ENCODE measurements at places on chromosomes 6 and 20.

DNA sequence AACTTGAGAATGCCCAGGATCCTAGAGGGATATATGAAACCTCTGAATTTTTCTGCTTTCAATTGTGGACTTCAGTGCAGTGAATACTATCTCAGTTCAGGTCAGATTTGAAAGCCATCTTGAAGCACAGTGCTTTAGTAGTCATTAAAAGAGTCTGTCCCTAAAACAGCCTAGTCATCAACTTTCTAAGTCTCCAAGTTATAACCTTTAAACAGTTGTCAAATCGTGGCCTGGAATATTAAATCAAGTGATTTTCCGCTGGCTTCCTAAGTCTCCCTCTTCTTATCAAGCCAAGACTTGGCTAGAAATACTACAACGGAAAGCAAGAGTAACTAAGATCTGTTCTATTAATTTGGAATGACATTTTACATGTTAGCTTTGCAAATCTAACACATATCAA is 45.8 kb downstream of the SCML4 start:
- DNase-seq, result no peak

DNA sequence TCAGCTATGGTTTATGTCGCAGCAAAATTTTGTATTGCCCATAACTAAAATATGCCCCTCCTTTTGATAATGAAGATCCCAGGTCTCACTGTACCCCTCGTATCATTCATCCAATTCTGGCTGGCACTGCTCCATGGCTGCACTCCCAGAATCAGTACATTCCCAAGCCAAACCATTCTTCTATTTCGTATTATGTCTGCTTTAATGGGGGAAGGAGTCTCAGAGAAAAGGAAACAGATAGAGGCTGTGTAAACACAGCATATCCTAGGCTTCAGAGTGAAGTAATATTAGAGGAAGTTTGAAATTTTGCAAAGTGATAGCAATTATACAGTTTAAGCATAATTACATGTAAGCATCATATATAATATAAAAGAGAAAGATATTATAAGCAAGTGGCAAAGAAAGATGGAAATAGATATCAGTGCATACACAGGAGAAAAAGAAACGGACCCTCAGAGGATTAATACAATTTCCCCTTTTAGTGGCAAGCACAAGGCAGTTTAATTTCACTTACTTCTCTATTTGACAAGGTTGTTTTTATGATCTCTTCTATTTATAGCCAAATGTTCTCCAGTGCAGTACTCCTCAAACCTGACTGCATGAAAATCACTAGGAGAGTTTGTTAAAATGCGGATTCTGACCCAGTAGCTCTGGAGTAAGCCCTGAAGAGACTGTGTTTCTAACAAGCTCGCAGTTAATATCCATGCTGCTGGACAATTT is 56.5 kb upstream of the TENT5A start:
- peak; percentile 15 for DNase-seq

GRCh38 chr6:86471791-86472190 is 465.5 kb upstream of the HTR1E start:
- DNase-seq, result no peak

- no peak for DNase-seq
Observed at GRCh38 chr20:32538526-32538939, 46.6 kb downstream of the NOL4L start.

- no peak for DNase-seq
Observed at GRCh38 chr6:170080169-170080827, 210.6 kb downstream of the DLL1 start.

GRCh38 chr6:53382421-53382820 is 33.7 kb upstream of the ELOVL5 start:
- DNase-seq, result peak; percentile 66

- no peak for DNase-seq
Observed at GRCh38 chr20:54323227-54323734, 115.4 kb downstream of the PFDN4 start.

DNA sequence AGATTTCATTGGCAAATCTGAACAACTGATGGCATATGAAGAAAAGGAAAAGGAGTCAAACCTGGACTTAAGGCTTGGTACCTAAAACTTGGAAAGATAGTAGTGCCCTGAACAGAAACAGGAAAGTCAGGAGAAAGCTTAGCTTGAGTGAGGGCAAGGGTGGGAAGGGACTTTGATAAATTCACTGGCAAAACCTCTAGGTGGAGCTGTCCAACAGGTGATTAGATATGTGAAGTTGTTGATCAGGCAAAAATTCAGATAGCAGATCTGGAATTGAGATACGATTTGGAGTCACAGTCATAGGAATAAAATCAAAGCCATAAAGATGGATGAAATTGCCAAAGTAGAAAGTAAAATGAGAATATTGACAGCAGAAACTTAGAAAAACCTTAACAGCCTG is 16.1 kb upstream of the ZNF292 start:
- peak; percentile 67 for DNase-seq

GRCh38 chr6:83514866-83515466 is 2.6 kb downstream of the PRSS35 start:
- peak; percentile 74 for DNase-seq

DNA sequence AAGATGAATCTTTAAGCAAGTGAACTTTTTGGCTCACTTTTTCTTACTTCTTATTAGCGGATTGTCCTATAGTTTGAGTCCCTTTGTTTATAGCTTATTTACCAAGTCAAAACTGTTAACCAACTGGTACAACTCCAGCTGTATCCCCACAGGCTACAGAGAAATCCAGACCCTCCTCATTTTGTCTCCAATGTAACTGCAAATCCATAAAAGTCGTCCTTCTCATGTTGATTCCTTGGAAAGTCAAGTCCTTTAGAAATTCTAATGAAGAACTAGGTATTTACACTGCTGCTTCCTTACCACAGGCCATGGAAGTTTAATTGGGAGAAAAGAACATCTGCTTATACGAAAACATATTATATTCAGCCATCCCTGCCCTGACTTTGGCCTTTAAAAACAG is 729.1 kb upstream of the NRSN1 start:
- DNase-seq, result no peak

DNA sequence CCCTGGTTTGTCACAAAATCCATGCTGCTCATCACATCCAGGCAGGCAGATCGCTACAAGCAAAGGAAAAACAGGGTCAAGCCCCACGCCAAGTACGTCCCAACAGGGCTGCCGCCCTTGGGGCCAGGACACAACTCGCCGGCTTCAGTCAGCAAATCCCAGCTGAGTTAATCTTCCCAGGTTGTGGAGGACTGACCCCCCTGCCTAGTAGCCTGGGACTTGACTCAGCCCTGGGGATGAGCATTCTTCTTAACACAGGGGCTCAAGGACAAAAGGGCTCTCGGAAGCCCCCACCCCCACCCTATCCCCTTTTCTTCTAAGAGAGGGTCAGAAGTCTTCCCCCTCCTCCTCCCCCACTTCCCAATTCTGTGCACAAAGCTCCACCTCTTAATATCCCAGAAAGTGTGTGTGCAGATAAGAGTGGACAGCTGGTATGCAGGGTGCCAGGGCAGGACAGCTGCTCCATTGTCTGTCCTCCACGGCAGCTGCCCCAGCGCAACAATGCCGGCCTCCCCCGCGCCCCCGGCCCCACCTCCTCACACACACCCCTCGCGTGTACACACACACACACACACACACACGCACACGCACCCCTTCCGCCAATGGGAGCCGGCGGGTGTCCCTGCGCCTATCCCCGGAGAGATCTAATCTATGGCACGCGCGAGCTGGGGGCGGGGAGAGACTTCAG is 4.5 kb downstream of the DLL1 start:
- peak; percentile 40 for DNase-seq

GRCh38 chr6:32941214-32941768 is 463 bp upstream of the HLA-DMB start:
- DNase-seq, result no peak

DNA sequence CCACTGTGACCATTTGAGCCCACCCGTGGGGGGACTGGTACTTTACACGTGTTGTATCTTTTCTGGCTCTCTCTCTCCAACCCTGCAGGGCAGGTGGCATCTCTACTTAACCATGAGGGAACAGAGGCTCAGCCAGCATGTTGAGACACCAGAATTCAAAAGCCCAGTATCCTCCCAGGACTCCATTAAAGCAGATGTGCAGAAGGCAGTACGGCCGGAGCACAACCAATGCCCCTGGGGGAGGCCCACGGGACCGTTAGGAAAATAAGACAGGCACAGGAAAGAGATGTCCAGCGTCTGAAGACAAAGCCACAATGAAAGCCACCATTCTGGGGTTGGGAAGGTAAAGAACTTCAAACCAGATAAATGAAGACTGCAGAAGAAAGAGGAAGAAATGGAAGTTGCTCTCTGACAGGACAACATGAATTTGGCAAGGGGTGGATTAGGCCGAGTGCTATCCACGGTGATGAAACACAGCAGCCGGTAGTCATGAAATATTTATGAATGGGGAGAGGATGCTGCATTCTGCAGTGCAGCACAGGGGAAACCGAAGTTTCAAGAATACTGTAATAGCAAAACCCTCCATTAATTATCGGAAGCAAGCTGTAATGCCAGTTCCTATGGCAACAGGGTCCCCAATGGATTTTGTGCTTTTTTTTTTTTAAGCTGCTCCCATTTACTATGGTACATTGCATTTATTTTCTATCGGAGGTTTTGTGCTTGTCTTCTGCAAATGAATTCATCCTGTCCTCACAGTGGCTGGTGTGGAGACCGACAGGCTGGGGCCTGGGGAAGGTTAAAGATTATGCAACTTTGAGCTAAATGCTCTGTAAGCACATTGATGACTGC is 179.4 kb downstream of the NRN1 start:
- DNase-seq, result no peak

DNA sequence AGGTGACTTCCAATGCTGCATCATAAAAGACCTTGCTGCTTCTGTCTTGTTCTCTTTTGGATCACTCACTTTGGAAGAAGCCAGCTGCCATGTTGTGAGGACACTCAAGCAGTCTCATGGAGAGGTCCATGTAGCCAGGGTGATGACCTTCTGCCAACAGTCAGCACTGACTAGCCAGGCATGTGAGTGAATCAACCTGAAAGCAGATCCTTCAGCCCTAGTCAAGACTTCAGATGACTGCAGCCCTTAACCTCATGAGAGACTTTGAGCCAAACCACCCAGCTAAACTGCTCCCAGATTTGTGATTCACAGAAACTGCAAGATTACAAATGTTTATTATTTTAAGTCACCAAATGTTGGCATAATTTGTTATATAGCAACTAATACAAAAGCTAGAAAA is 86.0 kb upstream of the IYD start:
- DNase-seq, result no peak

GRCh38 chr6:89297695-89298351 is 17.3 kb downstream of the GABRR2 start:
- peak; percentile 96 for DNase-seq

DNA sequence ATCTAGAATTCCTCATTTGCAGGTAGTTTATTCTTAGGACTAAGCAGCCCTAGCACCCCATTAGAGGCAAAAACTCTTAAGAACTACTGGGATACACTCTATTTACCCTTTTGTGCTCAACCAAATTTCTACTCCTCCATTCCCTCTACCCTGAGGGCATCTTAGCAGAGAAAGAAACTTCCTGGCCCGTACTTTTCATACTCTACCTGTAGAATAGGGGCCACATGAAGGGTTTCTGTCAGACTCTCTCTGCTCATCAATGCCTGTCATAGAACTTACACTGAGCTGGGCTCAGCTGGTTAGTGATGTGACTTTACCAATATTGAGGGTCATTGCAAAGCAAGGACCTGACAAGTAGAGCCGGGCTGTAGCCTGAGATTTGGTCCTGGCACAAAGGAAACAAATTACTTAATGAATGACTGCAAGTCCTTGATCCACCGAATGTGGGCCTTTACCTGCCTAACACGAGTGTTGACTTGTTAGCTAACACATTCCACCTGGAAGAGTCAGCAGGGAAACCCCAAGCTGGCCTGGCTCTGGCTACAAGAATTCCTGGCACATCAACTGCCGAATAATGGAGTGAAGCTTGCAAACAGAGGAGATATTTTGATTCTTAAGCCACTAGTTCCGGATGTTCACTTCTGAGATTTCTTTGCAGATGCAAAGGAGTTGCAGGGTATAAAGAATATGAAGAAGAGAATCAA is 280.5 kb upstream of the JAG1 start:
- no peak for DNase-seq

DNA sequence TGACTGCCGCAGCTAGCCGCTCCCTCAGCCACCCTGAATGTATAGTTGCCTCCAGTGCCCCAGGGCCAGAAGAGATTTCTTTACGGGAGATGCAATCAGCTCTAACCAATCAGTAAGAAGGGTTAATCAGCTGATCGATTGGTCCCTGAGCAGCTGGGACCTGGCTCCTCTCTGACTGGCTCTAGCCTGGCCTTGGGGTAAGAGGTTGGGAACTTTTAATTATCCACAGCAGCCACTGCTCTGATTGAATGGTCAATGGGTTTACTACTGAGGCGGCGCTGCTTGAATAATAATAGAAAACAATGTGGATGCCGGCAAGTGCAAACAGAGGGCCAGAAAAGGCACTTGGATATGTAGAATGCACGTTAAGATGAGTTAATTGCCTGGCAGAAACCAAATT is 99.8 kb downstream of the TFAP2A start:
- no peak for DNase-seq

DNA sequence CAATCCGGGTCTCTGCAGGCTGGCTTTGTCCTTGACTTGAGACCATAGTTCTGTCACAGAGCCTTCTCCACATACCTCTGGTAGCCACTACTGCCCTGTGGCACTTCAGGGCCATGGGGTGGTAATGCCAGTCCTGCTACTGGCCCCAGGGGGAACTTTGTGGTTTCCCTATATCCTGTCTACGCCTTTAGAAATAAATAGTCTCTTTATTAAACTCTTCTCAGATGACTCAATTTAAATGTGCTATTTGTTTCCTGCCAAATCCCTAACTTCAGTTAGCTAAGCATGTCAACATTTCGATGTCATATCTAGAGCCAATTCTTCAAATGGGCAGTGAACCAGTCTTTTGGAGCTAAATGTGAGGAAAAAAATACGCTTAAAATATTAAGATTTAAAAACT is 60.1 kb downstream of the SEL1L2 start:
- no peak for DNase-seq

DNA sequence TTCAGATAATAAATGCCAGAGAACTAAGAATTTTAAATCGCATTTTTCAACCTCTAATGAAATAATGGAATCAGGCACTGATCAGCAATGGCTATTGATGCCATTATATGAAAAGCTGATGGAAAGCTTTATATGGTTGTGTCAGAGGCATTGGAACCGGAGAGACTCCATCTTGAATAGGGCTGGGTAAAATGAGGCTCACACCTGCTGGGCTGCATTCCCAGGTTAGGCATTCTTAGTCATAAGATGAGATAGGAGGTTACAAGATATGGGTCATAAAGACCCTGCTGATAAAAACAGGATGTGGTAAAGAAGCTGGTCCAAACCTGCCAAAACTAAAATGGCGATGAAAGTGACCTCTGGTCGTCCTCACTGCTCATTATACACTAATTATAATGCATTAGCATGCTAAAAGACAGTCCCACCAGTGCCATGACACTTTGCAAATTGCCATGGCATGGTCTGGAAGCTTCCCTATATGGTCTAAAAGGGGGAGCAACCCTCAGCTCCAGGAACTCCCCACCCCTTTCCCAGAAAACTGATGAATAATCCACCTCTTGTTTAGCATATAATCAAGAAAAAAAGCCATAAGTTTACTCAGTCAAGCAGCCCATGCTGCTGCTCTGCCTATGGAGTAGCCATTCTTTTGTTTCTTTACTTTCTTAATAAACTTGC is 40.2 kb upstream of the CD83 start:
- no peak for DNase-seq

GRCh38 chr6:10396785-10397184 is 18.1 kb downstream of the TFAP2A start:
- DNase-seq, result no peak

GRCh38 chr6:3766214-3766613 is 14.7 kb upstream of the PXDC1 start:
- peak; percentile 88 for DNase-seq

All from fibroblast of villous mesenchyme (primary cell).